ENCODE measurements at places on chromosomes 11 and 22. TPM values are rescaled to one million over a fixed set of nuclear protein-coding genes. Genes with fewer than 3 reads are reported as not detected.
A peak's percentile ranks its signal among the peaks of the same experiment; 100 is the strongest.

GRCh38 chr22:37657590-37658132 lies 862 bp upstream of the PDXP start:
- H3K27me3 ChIP-seq = no peaks in the 10 kb centered on the region
- DNase-seq = no peak
- H3K4me1 ChIP-seq = peaks cover 39% of the 10 kb centered on the region
- H3K27ac ChIP-seq = peak overlapping the region; percentile 6

Gene TSPAN32
- total RNA-seq = not detected

DNA sequence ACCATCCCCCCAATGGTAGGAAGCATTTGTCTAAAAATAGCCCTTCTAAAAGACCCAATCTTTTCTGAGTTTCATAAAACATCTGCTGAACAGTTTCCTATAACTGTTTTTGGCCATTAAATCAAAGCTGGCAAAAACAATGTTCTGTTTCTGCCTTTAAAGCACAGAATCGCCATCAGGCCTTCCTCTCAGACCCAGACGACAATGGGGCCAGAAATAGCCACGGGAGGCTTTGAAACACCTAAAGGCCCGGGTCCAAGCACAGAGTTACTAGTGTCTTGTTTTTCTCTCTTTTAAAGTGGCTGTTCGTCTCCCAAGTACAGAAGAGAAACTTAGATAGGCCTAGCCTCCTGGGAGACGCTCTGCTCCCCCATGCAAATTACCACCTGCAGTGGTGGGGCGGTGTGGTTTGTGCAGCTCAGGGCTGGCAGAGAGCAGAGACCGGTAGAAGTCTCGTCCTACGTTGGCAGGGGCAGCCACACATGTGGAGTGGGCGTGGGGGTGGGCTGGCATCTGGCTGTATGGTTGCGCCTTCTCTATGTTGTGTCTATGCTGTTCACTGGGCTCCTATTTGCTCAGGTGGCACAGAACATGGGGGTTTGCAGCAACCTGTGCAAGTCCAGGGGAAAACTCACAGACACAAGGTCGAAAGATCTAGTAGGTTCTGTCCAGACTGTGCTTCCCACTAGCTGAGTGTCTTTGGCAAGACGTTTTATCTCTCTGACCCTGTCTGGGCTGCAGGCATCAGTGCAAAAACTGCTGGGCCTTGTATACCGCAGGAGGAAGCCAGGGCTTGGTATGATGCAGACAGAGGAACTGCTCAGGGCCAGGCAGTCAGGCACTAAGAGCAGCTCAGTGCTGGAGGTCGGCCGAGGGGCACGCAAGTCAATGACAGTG lies 23.6 kb upstream of the ETS1 start:
- no peak overlapping the region for H3K4me3 ChIP-seq
- no peak overlapping the region for H3K27ac ChIP-seq
- no peaks in the 10 kb centered on the region for H3K4me1 ChIP-seq
- H3K27me3 ChIP-seq = no peaks in the 10 kb centered on the region

Gene OR4A5
- not detected for total RNA-seq

GRCh38 chr11:124895471-124895971 lies 2.1 kb downstream of the ROBO4 start:
- no peak overlapping the region for H3K4me3 ChIP-seq
- H3K27me3 ChIP-seq = no peaks in the 10 kb centered on the region
- DNase-seq = no peak
- H3K4me1 ChIP-seq = peaks cover 48% of the 10 kb centered on the region
- no peaks in the 10 kb centered on the region for H3K36me3 ChIP-seq
- H3K27ac ChIP-seq = no peak overlapping the region

- H3K4me1 ChIP-seq = peaks cover 4% of the 10 kb centered on the region
- no peak overlapping the region for H3K27ac ChIP-seq
- no peaks in the 10 kb centered on the region for H3K36me3 ChIP-seq
- no peak overlapping the region for H3K4me3 ChIP-seq
- DNase-seq = no peak
Observed at GRCh38 chr11:76661306-76661751, 9.2 kb downstream of the LRRC32 start.

Gene MAJIN
- not detected for total RNA-seq

- peaks cover 83% of the 10 kb centered on the region for H3K4me1 ChIP-seq
- H3K27ac ChIP-seq = peak overlapping the region; percentile 94
- H3K36me3 ChIP-seq = peaks cover 5% of the 10 kb centered on the region
- no peaks in the 10 kb centered on the region for H3K27me3 ChIP-seq
Observed at GRCh38 chr11:118913411-118914125, 12.2 kb downstream of the BCL9L start.

DNA sequence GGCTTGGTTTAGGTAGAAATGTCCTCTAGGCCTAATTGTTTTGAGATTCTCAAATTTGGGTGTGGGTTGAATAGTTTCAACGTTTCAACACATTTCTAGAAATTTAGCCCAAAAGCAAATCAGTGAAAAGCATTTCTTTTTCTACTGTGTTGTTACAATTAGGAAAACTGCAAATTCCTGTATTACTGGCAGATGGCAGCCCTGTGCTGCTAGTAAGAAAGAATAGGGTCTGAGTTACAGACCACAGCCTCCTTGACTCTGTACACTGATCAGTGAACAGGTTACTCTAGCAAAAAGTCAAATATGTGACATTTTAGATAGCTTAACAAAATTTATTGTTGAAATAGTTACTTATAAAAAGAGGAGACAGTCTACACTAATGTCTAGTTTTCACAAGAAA lies 703.0 kb downstream of the JRKL start:
- DNase-seq = no peak
- H3K4me1 ChIP-seq = no peaks in the 10 kb centered on the region
- H3K27ac ChIP-seq = no peak overlapping the region

DNA sequence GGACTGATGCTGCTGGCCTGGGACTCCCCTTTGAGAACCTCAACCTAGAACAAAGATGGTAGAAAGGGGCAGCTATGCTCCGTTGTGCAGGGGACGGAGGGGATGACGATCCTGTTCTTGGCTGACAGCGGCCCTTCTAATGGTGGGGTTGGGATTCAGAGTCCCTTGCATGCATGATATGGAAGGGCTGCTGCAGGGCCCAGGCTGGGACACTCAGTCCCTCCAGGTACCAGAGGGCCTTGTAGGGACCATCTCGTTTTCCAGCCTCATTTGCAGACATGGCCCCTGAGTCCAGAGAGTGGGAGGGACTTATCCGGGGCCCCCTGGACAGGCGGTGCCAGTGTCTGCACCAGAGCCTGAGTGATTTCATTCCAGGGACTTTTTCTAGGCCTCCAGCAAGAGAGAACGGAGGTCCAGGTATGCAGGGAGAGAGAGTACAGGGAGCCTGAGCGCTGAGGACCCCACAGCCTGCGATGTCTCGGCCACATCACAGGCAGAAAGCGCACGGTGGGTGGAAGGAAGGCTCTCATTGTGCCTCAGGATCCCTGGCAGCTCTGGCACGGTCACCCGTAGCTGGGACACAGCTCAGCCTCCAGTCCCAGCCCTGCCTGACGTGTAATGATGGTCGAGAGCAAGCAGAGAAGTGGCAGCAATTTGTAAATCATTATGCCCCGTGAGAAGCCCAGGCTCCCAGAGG lies 860.8 kb downstream of the TBC1D22A start:
- H3K36me3 ChIP-seq = no peaks in the 10 kb centered on the region
- no peak overlapping the region for H3K4me3 ChIP-seq
- peak; percentile 31 for DNase-seq
- no peaks in the 10 kb centered on the region for H3K4me1 ChIP-seq
- no peak overlapping the region for H3K27ac ChIP-seq

Gene OR5B21
- not detected for total RNA-seq

DNA sequence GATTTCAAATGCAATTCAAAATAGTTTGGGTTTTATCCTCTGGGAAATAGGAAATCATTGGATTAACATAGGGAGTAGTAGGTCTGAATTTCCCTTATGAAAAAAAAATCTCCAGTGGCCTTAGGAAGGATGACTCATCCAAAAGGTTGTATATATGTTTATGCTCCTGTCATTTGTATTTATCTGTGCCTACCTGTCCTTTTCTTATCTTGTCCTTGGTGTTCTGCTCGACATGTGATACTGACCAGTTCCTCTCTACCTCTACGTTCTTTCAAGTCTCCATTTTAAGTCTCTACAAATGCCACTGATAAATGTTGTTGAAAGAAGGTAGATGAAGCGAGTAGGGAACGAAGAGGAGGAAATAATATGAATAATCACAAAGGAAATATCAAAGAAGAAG lies 3.0 kb upstream of the SOX6 start:
- H3K4me1 ChIP-seq = peaks cover 27% of the 10 kb centered on the region
- H3K27me3 ChIP-seq = no peaks in the 10 kb centered on the region
- no peak overlapping the region for H3K27ac ChIP-seq
- no peaks in the 10 kb centered on the region for H3K36me3 ChIP-seq
- no peak overlapping the region for H3K4me3 ChIP-seq
- DNase-seq = no peak

Gene RFPL1
- not detected for total RNA-seq

DNA sequence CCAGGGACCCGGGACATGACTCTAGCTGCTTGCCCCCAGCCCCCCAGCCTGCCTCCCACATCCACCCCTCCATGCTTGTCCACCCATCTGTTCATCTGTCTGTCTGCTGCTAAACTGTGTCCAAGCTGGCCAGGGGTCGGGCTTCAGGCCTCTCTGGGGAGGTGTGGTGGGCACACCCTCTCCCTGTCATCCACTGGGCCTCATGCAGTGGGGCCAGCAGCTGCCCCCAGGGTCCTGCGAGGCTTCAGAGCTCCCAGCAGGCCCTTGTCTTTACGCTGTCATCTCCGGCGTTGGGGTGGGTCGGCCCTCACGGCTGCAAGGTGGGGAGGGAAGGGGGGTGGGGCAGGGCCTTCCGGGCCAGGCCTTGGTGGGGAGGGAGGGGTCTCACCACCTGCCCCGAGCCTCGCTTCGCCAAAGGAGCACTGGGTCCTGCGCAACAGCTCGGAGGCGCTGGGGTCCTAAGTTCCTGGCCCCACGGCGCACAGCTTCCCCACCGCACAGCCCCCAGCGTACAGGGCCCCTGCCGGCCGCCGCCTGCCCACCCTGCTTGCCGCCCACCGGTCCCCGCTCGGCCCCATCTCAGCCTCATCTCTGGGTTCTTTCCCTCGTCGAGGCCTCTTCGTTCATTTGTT lies 26.7 kb downstream of the MOB2 start:
- no peaks in the 10 kb centered on the region for H3K27me3 ChIP-seq
- no peak for DNase-seq
- H3K4me3 ChIP-seq = no peak overlapping the region
- H3K4me1 ChIP-seq = no peaks in the 10 kb centered on the region
- H3K27ac ChIP-seq = no peak overlapping the region

Gene TTC28
- total RNA-seq = 9.7 TPM

DNA sequence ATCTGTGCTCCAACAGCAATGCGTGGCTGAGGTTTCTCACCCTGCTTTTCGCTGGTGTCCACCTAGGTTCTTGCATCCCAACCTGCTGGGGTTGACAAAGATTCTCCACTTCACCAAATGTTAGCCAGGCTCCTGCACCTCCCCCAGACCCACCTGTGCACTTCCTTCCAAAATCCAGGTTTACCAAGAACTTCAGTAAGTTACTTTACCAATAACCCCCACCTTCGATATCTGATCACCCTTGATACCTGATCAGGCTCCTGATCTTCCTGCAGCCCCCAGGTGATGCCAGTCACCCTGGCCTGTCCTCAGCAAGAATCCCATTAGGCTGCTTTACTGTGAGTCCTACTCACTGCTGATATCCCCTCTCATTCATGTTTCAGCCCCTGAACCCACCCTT lies 1203.4 kb downstream of the TBC1D22A start:
- DNase-seq = no peak
- no peaks in the 10 kb centered on the region for H3K27me3 ChIP-seq
- no peak overlapping the region for H3K4me3 ChIP-seq
- H3K4me1 ChIP-seq = no peaks in the 10 kb centered on the region
- H3K27ac ChIP-seq = no peak overlapping the region

DNA sequence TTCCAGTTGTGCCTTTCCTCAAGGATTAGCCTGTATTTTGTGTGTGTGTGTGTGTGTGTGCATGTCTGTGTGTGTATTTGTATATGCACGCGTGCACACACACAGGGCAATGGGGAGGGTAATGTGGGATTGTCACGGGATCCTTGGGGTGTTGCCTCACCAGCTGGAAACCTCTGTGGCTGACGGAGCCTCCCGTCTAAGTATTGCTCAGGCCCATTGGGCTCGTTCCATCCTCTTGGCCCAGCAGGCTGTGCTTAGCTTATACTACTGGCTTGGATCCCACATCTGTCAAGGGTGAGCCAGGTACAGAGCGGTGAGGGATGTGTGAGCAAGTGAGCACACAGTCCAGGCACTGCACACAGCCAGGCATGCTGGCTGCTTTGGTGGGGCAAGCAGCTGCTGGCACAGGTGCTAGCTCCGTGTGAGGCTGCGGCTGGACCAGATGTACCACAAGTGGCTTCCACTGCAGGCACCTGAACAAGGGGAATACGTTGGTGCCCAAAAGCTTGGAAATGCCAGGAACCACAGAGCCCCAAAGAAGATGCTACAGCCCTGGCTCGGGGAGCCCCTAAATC lies 462.8 kb downstream of the NELL1 start:
- no peak for DNase-seq
- H3K4me3 ChIP-seq = no peak overlapping the region
- no peak overlapping the region for H3K27ac ChIP-seq

- H3K27me3 ChIP-seq = peaks cover 8% of the 10 kb centered on the region
- H3K4me3 ChIP-seq = no peak overlapping the region
- DNase-seq = no peak
- peaks cover 10% of the 10 kb centered on the region for H3K4me1 ChIP-seq
- no peaks in the 10 kb centered on the region for H3K36me3 ChIP-seq
Observed at GRCh38 chr22:44335903-44336803, 23.4 kb upstream of the SHISAL1 start.

- H3K36me3 ChIP-seq = no peaks in the 10 kb centered on the region
- H3K4me1 ChIP-seq = no peaks in the 10 kb centered on the region
- DNase-seq = no peak
Observed at GRCh38 chr11:10247011-10247410, 47.0 kb downstream of the SBF2 start.

- no peaks in the 10 kb centered on the region for H3K27me3 ChIP-seq
- H3K36me3 ChIP-seq = peaks cover 3% of the 10 kb centered on the region
- no peak overlapping the region for H3K4me3 ChIP-seq
- H3K27ac ChIP-seq = no peak overlapping the region
- peaks cover 21% of the 10 kb centered on the region for H3K4me1 ChIP-seq
- DNase-seq = no peak
Observed at GRCh38 chr11:12196308-12196707, 85.9 kb downstream of the MICAL2 start.

GRCh38 chr11:93512949-93513667 lies 30.1 kb downstream of the SMCO4 start:
- no peaks in the 10 kb centered on the region for H3K4me1 ChIP-seq
- H3K27ac ChIP-seq = no peak overlapping the region
- no peaks in the 10 kb centered on the region for H3K27me3 ChIP-seq

DNA sequence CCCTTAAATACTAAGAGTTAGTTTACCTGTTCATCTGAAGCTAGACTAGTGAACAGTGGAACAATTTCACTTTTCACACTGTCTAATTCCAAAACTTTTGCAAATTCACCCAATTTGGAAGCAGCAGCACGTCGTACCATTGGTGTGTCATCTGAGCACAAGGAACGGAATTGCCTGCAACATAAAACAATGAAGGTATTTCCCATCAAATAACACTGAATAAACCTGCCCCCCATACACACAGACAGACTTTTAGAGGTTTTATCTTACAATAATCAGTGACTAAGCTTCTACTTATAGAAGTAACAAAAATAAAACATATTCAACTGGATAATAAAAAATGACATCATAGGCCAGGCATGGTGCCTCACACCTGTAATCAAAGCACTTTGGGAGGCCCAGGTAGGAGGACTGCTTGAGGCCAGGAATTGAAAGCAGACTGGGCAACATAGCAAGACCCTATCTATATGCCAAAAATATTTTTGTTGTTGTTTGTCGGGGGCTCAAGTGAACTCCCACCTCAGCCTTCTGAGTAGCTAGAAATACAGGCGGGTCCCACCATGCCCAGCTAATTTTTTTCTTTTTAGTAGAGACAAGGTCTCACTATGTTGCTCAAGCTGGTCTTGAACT lies 6.3 kb downstream of the PPP2R1B start:
- H3K4me1 ChIP-seq = peaks cover 4% of the 10 kb centered on the region
- no peak overlapping the region for H3K4me3 ChIP-seq
- H3K36me3 ChIP-seq = peaks cover 52% of the 10 kb centered on the region
- DNase-seq = no peak
- H3K27me3 ChIP-seq = no peaks in the 10 kb centered on the region
